Stimulated activated CD4-positive, alpha-beta T cell treated with anti-CD3 and anti-CD28 coated beads, Interleukin-1b, Interleukin-23, amount 100 ng/mL, for 1 hour (primary cell): ENCODE measurements at places on chromosomes 2 and 18.

GRCh38 chr2:3422161-3422779 is 42.8 kb downstream of the TRAPPC12 start:
- no peak for DNase-seq

DNA sequence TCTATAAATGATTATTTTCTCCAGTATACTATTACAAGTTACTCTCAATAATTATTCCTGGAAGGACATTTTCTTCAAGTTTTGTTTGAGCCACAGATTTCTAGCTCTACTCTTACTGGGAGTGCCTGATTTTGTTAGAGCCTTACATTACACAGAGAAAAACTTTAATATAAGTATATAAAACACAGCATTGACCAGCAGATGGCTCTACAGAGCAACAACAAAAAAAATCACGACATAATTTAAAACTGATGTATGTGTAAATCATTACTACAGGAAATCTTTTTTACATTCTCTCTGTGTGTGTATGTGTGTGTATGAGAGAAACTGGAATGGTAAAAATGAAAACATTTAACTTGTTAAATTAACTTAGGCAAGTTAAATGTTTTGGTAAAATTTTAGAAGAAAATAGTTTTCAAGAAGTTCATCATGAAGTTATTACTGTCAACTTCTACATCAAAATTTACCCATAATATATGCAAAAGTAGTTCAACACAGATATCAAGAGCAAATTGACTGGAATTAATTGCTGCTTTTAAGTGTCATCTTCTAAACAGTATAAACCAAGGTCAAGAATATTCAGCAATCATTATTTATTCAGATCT is 103.3 kb downstream of the MDH1 start:
- DNase-seq = no peak

DNA sequence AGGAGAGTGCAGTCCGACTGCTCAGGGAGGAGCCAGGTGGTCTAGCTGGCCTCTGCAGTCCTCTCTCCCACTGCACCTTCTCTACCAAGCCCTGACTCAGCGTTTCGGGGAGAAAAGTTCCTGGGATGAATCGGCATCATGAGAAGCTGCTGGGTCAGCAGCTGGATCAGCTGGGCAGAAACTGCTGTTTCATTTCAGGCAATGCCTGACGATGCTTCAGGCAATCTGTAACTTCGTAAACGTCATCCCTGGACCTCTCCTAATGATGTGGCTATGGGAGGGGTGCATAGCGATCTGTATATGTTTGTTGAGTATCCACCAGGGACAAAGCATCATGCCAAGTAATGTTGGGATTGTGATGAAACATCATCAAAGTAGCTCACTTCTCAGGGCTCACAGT is 20.7 kb downstream of the LIPG start:
- DNase-seq = no peak

DNA sequence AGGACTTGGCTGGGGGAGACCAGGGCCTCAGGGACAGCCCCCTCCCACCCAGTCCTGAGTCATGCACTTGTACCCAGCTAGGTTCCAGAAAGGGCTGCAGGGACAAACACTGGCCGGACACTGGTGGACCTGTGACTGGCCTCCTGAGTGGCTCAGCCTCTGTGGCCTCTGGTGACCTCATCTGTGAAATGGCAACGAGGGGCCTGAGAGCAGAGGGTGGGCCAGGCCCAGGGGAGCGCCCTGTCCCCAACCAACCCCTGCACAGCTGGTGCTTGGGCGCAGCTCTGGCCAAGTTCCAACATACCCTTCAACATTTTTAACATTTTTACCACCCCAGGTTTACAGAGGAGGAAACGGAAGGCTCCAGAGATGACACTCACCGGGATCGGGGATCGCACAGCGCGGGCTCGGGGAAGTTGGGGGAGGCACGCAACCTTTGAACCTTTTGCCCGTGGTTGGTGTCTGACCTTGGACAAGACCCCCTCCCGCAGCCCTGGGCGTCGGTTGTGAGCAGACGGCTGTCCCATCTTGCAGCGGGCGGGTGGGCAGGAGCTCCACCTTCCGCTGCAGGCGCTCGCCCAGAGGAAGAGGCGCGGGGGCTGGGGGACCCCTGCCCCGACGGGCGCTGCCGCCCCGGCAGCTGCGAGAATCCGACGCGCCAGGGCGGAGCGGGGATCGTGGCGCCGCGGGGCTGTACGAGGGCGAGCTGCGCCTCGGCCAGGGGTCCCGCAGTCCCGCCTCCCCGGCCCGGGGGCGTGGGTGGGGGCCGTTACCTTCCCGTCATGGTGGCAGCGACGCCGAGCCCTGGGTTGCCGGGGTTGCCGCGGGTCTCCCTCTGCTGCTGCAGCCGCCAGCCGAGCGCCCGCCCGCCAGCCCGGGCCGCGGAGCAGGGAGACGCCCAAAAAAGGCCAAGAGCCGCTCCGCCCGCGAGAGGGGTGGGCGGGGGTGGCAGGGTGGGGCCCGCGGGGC is 805 bp downstream of the LIMS2 start:
- DNase-seq = no peak

DNA sequence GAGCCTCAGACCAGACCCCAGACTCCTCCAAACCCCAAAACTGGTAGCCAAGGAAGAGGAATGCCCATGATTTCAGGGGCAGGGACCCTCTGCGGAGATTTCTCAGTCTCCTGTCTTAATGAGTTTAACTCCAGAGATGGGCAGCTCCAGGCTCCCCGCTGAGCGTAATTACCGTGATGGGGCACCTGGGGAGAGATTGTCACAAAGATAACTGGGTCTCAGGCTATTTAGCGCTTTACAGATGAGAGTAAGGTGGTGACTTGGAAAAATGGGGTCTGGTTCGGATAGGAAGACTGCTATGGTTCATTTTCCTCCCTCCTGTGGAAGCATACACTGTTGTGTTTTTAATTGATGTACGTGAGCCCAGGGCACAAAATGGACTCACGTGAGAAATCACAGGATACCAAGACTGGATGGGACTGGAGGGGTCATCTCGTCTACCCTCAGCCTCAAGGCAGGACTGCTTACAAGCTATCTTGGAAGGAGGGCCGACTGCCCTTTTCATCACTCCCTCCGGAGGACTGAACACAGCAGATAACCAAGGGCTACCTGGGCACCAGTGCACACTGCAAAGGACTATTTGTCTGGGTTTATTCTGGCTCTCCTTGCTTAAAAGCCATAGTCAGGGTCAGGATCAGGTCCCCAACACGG is 427.8 kb downstream of the ZNF521 start:
- no peak for DNase-seq
